ENCODE measurements at places on chromosomes 7 and 10.

DNA sequence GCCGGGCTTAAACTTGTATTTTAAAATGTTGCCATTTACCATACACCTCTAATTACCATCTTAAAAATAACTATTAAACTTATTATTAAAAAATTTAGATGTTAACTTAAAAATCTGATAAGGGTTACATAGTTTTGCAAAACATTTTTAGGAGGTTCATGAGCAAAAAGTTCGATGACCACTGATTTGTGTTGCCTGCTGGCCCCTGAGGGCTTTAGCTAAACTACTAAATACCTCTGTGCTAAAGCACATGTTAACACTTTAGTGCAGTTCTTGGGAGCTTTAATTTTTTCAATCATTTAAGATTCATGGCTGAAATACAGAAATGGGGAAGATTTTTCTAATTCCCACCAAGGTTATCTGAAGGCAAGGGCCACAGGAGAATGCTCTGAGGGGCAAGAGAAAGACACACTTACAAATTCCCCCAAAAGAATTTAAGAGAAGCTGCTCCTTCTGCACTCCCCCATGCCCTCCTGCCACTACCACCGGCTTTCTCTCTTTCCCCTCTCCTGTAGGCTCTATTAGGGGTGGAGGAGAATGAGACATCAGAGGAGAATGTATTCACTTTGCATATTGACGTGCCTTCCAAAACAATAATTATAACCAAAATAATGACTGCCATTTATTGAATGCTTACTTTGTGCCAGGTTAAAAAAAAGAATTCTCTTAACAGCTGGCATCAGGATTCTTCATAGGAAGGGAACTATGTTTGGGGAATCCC, 106.2 kb downstream of the RTKN2 start:
- no peak for DNase-seq

DNA sequence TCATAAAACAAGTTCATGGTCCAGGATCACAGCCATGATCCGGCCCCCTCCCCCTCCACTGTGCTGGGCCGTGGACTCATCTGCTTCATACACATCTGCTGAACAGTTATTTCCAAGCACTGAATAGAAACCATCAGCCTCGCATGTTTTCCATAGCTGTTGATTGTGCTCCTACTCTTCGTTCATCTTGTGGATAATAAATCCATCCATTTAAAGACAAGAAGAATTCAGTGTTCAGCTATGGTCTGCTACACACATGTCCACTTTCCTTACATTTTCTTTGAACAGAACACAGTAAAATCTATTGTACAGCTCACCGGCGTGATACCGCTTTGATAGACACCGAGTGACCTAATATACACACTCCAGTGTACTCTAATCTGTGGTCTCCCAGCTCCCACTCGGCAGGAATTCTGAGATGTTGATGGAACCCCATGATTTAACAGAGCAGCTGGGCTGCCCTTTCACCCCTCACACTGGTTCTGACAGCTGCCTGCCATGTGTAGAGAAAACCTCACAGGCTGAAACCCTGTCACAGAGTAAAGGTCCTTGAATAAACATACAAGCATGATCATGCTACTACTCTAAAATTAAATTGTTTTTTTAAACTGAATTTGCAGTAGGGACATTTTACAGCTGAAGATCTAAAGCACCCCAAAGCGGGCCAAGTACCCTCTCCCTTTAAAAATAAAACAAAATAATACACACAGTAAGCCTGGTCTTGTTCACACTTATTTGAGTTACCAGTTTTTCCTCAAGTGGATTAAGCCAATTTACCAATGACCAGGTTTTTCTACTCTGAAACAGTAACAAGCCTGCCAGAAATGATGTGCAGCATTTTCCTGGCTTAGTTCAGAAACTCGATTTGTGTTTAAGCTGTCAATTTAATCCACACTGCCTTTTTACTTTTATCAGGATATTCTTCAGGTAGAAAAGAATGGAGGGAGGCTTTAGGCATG, 95.1 kb upstream of the FZD1 start:
- DNase-seq: no peak

- DNase-seq: no peak
Observed at GRCh38 chr10:81570349-81570748, 304.6 kb upstream of the NRG3 start.

GRCh38 chr10:11625019-11625735, 13.7 kb upstream of the USP6NL start:
- no peak for DNase-seq

DNA sequence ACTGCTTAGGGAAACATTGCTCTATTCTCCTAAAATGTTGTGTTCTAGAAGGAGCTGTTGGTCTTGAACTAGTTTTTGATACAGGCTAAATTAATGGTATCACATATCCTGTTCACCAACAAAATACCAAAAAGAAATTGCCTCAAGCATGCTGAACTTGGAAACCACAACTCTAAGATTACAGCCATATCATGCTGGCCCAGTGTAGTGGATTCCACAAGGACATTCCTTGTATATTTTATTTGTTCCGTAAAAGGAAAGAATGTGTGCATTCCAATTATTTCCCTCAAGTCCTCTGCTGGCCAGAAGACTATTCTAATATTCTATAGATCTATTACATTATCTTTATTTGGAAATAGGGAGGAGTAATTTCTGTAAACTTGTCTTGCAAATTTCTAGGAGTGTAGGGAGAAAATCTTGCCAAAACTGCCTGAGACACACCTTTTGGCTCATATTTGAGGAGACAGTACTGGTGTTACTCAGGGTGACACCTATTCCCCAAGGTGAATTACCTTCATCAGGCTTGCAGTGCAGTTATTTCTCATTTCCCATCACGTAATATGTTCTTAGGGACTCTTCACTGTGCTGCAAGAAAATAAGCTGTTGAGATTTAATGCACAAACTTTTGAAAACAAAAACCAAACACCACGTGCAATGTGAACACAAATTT, 1.9 kb upstream of the NEBL start:
- DNase-seq: no peak

- no peak for DNase-seq
Observed at GRCh38 chr7:64889686-64890162, 13.3 kb upstream of the ZNF273 start.

Data from stimulated activated CD4-positive, alpha-beta T cell treated with anti-CD3 and anti-CD28 coated beads, Interleukin-15, amount 100 ng/mL, for 48 hours (primary cell).